Dermis lymphatic vessel endothelial cell (primary cell): ENCODE measurements at places on chromosomes 5 and 9. TPM values are rescaled to one million over a fixed set of nuclear protein-coding genes. Genes with fewer than 3 reads are reported as not detected.

The SKP2 gene
- total RNA-seq, result 10.2 and 17.9 TPM in 2 replicates

The TICAM2 gene
- 0.17 and 0.43 TPM in 2 replicates for total RNA-seq

The DRD1 gene
- total RNA-seq, result not detected in 2 replicates

The B4GALT7 gene
- total RNA-seq, result 21.7 and 26.9 TPM in 2 replicates

The CCL21 gene
- 1.4 and 8.6 TPM in 2 replicates for total RNA-seq

The CDHR2 gene
- total RNA-seq, result under 0.01 TPM in 2 replicates

The CNTNAP3 gene
- total RNA-seq, result 86.4 and 88.0 TPM in 2 replicates

The SPATA6L gene
- 6.0 and 8.7 TPM in 2 replicates for total RNA-seq

The ORM2 gene
- not detected in 2 replicates for total RNA-seq

The PCDHGA2 gene
- total RNA-seq, result 0.86 and 1.1 TPM in 2 replicates

The LCN1 gene
- total RNA-seq, result not detected in 2 replicates

The SLC1A1 gene
- 2.2 and 4.4 TPM in 2 replicates for total RNA-seq

The UGT3A2 gene
- total RNA-seq, result not detected in 2 replicates

The ENC1 gene
- total RNA-seq, result 21.9 and 33.7 TPM in 2 replicates
